HepG2 (cell line): ENCODE measurements at places on chromosomes 2 and 18.

- no peak overlapping the region for H3K4me3 ChIP-seq
- peaks cover 10% of the 10 kb centered on the region for H3K4me1 ChIP-seq
- no peaks in the 10 kb centered on the region for H3K36me3 ChIP-seq
- no peak for DNase-seq
These were observed 7.6 kb downstream of the PIGN start for GRCh38 chr18:62179213-62179612.

DNA sequence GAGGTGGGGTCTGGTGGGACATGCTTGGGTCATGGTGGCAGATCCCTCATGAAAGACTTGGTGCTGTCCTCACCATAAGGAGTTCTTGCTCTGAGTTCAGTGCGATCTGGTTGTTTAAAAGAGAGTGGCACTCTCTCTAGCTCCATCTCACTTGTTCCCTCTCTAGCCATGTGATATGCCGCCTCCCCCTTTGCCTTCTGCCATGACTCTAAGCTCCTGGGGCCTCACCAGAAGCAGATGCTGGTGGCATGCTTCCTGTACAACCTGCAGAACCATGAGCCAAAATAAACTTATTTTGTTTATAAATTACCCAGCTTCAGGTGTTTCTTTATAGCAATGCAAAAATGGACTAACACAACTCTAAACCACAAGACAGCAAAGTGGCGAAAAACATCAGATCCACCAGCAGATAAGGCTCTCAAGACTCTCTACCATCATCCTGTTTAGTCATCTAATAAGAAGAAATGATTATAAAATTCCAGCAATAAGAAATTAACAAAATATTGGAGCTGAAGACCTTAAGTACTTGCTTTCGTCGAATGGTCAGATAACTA is 75.5 kb downstream of the OLA1 start:
- 0 out of 2 replicates have a peak, but pooled peaks cover 15% of the 10 kb centered on the region for H3K4me1 ChIP-seq
- H3K36me3 ChIP-seq, result 0 out of 2 replicates have a peak, but pooled peaks cover 3% of the 10 kb centered on the region
- H3K27me3 ChIP-seq, result no peaks in the 10 kb centered on the region
- DNase-seq, result no peak
- H3K4me3 ChIP-seq, result no peak overlapping the region
- no peak overlapping the region for H3K27ac ChIP-seq

DNA sequence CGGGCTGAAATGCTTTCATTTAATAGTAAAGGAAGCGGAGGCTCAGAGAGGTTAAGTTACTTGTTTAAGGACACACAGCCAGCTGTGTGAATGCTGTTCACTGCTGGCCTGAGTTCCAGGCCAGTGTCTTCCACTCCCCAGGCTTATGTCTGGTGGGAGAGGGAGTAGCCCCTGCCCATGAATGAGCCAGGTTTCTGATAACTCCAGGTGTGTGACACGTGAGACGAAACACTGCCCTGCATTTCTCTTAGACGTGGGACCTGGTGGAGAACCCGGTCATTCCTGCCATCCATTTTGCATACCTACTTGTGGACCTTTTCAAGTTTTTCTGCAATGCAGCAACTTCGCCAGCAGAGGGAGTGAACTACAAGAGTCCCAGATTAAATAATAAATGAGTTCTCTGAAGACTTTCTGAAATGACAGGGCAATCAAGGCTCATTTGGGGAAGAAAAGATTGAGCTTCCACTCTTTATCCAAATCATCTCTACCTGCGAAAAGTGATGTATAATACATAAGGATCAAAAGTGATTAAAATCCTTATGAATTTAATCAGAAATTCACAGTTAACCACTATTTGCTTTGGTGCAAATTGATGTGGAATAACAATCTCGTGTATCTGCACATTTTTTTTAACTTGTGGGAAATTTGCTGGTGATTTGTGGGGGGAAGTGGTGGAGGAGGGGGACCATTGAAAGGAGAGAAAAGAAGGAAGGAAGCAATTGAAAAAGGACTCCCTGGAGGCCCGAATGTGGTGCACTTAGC is 79.4 kb upstream of the ASB18 start:
- H3K4me1 ChIP-seq, result no peaks in the 10 kb centered on the region
- H3K4me3 ChIP-seq, result no peak overlapping the region
- peak; percentile 70 for DNase-seq
- H3K36me3 ChIP-seq, result no peaks in the 10 kb centered on the region
- H3K27me3 ChIP-seq, result peaks cover 3% of the 10 kb centered on the region; the same call in 1 of the 2 replicates
- no peak overlapping the region for H3K27ac ChIP-seq

DNA sequence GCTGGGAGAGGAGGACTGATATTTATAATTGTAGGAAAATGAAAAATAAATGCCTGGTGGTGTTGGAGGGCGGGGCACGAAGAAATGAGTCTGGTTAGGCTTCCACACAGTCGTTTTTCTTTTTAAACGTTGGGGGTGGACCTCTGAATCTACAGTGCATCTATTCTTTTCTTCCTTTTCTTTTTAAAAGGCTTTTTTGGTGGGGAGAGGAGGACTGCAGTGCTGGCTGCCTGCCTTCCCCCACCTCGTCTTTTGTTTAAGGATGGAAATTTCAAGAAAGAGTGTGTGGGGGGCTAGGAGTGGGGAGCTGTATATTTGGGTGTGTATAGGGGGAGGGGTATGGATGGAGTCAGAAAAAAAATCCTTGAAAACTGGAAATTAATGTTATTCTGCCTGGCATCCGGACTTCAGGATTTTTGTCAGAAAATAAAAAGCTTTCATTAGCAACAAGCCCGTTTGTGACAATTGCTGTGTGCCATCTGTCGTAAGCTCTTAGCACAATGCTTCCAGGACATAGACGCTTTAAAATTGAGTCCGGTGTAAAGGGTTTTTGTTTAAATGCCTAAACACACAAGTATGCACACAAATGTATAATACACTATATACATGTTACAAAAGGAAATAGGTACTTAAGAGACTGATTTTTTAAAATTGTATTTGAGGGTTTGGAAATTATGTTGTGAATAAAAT is 1.1 kb downstream of the MAP2 start:
- H3K27me3 ChIP-seq, result peaks cover 5% of the 10 kb centered on the region; the same call in 2 of the 3 replicates
- DNase-seq, result no peak
- no peaks in the 10 kb centered on the region for H3K36me3 ChIP-seq
- H3K4me3 ChIP-seq, result no peak overlapping the region; the same call in 1 of the 2 replicates
- H3K27ac ChIP-seq, result no peak overlapping the region
